ENCODE measurements at places on chromosomes 1 and 21.

DNA sequence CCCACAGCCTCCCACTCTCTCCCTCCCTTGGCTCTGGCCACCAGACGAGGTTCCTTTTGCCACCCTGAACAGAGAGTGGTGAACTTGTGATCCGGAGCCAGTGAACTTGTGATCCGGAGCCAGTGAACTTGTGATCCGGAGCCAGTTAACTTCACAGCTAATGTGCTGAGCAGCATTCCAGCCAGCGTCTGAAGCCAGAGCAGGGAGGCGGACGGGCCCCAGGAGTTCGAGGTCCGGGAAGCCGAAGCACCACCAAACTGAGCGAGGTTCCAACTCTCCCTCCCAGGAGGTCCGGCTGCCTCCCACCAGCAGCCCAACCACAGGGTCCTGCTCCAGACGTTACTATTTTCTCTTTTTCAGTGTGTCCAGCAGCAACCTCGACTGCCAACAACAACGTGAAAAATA lies 85.8 kb downstream of the SYF2 start:
- no peak for DNase-seq

GRCh38 chr1:16241221-16241708 lies 4.3 kb upstream of the CPLANE2 start:
- no peak for DNase-seq

- no peak for DNase-seq
Measured at GRCh38 chr1:20187103-20187812, 940 bp upstream of the PLA2G2C start.

DNA sequence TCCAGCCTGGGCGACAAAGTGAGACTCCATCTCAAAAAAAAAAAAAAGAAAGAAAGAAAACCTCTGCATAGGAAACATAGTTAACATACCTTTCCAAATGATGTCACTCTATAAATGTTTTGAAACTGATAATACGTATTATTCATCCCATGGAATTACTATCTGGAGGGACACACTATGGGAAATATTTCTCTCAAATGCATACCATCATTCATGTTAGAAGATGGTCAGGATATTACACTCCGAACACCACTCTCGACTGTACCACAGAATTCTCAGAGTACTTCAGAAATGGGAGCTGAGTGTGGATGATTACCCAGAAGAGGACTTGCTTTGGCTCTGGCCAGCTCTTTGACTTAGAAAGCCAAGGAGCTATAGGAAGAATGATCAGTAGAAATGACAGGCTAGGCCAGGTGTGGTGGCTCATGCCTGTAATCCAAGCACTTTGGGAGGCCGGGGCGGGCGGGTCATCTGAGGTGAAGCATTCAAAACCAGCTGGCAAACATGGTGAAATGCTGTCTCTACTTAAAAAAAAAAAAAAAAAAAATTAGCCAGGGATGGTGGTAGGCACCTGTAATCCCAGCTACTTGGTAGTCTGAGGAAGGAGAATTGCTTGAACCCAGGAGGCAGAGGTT lies 5.2 kb upstream of the LIN28A start:
- no peak for DNase-seq

DNA sequence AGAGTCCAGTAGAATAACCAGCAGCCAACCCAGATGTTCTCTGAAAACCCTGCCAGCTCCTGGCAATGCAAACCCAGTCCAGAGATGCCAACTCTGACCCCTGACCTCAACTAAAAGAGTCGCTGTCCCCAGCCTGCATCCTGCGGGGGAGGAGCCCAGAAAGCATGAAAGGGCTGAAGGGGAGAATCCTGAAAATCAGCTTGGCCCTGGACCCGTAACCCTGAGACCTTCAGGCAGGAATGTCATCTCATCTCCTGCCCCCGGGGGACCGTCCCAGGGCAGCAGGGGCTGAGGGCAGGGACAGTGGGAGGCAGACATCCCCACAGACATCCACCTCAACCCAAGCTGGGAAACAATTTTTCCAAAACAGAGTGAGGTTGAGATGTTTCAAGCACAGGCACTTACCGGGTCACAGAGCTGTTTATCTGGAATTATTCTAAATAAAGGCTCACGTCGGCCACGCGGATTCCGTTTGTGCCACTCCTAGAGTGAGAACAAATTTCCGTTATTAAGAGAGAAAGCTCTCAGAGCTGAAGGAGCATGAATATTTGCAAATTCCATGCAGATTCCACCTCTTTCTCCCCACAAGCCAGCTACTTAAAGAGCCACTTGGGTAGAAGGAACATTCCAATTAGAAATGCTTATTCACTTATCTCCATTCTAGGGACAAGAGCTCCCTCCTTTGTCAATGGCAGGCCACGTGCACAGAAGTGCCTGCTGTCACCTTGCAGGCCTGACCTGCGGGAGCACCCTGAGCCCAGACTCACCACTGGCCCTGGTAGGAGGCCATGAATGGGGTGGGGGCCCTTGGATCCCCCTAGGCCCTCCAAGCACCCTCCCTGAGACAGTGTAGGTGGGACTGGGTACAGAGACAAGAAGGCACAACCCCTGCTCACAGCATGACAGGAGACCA lies 240.1 kb downstream of the NPHP4 start:
- no peak for DNase-seq

DNA sequence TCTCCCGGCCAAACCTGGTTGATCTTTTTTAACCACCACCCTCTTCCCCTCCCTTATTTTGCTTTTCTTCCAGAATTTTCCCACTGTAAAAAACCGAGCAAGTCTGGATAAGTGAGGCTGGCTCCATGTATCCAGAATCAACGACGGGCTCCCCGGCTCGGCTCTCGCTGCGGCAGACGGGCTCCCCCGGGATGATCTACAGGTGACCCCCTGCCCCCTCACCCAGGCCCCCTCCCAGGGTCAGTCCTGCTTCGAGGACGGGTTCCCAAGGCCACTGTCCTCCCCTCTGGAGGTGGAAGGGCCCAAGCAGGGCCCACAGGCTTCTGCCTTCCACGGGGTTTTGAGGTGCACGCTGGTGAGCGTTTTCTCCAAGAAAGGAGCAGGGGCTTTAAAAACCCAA lies 5.2 kb upstream of the KCNAB2 start:
- no peak for DNase-seq
